GM23338 (cell line): ENCODE measurements at places on chromosomes 16 and 17.

DNA sequence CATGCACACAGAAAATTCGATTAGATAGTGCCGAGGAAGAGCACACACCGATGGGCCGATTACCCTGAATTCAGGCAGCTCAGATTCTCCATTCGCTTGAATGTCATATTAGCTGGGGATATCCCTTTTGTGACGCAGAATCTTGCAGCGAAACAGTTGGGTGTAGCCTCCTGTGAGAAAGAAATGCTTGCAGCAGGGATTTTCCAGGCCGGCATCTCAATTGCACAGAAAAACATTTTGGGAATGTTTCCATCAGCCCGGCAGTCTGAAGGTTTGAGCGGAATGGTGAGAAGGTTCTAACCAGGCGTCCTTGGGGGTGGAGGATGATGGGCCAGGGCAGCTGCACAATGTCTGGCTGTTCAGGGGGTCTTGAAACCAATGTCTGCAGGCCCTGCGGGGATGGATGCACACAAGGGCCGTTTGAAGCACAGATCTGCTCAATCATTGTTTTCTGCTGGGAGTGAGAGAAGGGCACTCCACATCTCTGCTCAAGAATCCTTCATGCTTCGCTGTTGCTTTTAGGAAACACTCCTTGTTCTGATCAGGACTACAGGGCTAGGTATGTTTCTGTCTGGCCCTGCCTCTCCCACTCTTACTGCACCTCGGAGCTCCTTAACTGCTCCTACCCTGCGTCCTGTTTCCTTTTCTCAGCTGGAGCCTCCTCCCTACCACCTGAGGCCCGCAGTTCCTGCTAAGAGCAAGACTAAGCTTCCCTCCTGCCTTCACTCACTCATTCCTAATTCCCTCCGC is 94.6 kb downstream of the CMIP start:
- H3K4me3 ChIP-seq = no peak overlapping the region
- DNase-seq = no peak
- H3K27ac ChIP-seq = peak overlapping the region; percentile 39; the same call in 1 of the 2 replicates
- H3K4me1 ChIP-seq = peaks cover 23% of the 10 kb centered on the region

DNA sequence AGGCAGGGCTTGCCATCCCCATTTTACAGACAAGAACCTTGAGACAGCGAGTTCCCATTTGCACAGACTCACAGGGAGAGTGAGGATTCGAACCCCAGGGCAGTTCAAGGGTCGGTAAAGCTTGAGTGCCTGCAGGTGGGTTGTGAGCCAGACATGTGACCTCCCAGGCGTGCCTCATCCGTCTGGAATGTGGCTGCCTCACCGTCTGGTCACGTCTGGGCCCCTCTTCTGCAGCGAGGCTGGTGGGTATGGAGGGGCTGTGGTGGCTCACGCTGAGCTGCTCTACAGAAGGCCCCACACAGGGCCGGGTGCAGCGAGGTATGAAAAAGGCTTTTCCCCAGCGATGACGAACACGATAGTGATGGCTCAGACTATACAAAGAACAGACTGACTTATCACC is 35.8 kb upstream of the LHX1 start:
- no peaks in the 10 kb centered on the region for H3K4me1 ChIP-seq
- H3K4me3 ChIP-seq = no peak overlapping the region
- H3K27me3 ChIP-seq = no peaks in the 10 kb centered on the region
- H3K36me3 ChIP-seq = no peaks in the 10 kb centered on the region
- H3K27ac ChIP-seq = no peak overlapping the region

- H3K4me1 ChIP-seq = peaks cover 24% of the 10 kb centered on the region
- H3K27me3 ChIP-seq = peaks cover 33% of the 10 kb centered on the region
- peak; percentile 84 for DNase-seq
- no peak overlapping the region for H3K4me3 ChIP-seq
- H3K36me3 ChIP-seq = no peaks in the 10 kb centered on the region
Observed at GRCh38 chr16:85086347-85087291, 25.7 kb downstream of the CIBAR2 start.

DNA sequence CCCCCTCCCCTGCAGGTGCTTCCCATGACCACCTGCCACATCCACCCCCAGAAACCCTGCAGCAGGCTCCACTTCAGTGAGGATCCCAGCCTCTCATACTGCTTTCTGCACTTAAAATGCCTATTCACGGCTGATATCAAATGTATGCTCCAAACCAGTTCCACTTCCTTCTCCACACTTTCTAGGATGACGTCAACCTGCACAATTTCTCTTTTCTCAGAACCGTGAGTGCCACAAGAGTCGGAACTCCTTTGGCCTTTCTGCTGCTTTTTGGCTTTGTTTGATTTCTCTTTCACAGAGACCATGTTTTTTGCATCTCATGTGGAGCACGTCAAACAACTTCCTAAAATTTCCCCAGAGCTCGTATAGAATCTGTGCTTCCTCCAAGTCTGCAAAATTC is 378.8 kb upstream of the TNRC6C start:
- H3K36me3 ChIP-seq = no peaks in the 10 kb centered on the region
- H3K4me1 ChIP-seq = no peaks in the 10 kb centered on the region

DNA sequence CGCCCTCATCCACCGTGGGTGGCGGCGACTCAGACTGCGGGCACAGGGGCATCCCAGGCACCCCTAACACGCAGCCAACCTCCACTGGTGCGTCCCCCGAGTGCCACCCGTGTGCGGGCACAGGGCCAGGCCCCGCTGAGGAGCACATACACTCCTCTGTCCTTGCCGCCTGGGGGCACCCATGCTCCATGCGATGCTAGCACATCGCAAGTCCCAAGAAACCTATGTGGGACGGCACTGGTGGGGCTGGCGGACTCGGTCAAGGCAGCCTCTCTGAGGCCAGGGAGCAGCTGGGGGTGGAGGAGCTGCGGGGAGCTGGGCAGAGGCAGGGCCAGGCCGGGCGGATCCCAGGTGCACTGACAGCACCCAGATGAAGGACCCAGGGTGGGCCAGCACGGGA is 4.0 kb downstream of the ZNF598 start:
- no peak overlapping the region for H3K27ac ChIP-seq
- no peaks in the 10 kb centered on the region for H3K36me3 ChIP-seq
- H3K27me3 ChIP-seq = no peaks in the 10 kb centered on the region
- peaks cover 22% of the 10 kb centered on the region for H3K4me1 ChIP-seq
- H3K4me3 ChIP-seq = no peak overlapping the region
- peak; percentile 72 for DNase-seq

- no peaks in the 10 kb centered on the region for H3K36me3 ChIP-seq
- peak overlapping the region; percentile 68 for H3K4me3 ChIP-seq
- peak; percentile 82 for DNase-seq
Observed at GRCh38 chr16:3012246-3012645, 477 bp upstream of the CLDN9 start.
